Left lung (tissue), 14 donors: ENCODE measurements at places on chromosomes 11 and 22.

- DNase-seq, result no peak
Observed at GRCh38 chr11:27874998-27875830, 175.0 kb upstream of the BDNF start.

GRCh38 chr11:86416494-86416893, 41.8 kb downstream of the CCDC81 start:
- no peak for DNase-seq

DNA sequence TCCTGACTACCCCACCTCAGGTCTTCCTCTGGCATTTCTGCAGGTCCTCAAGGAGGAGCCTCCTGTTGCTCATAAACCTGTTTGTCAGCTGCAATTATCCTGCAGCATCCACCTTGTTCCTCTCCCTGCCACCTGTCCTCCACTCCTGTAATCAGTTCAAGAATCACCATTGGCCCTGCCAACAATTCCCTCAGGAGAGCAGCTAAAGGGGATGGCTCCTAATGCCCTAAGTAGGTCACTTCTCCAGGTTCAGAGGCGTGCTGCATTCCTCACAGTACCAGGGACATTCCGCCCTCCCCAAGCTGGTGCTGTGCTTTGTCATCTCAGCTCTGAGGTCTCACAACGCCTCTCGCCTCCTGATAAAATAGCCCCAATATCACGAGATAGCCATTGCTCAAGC, 2.1 kb downstream of the CLDN25 start:
- DNase-seq, result no peak

DNA sequence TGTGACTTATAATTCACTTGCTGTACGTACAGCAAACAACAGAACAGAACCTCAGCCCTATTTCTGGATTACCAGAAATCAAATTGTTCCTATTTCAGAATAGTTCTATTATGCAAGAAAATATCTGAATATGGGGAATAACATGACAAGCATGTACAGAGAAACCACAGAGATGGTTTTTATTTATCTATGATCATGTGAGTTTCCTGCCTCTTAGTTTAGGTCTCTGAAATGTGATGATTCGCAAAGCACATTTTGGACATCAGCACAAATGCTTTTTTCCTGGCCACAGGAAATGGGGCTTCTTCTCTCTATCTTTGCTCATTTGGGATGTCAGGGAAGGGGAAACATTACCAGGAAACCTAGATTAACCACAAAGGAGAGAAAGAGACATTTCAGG, 266.7 kb upstream of the CTSC start:
- no peak for DNase-seq

- DNase-seq, result no peak
Observed at GRCh38 chr11:35141071-35141470, 2.1 kb downstream of the CD44 start.

DNA sequence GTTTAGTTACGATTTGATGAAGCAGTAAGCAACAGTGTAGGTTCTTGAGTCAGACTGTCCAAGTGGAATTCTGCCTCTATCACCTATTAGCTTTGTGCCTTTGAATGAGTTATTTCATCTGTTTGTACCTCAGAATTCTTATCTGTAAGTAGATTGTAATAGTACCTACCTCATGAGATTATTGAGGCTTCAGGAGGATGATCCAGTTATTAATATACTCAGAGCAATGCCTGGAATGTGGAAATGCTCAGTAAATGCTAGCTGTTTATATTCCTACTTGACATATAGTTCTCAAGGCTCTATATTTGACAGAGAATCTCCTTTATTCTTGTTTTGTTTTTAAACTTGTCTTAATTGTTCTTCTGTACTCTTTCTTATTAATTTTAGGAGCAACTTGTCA, 70.1 kb downstream of the SFI1 start:
- DNase-seq, result no peak

GRCh38 chr11:32448232-32448631, 12.9 kb upstream of the WT1 start:
- DNase-seq, result no peak

DNA sequence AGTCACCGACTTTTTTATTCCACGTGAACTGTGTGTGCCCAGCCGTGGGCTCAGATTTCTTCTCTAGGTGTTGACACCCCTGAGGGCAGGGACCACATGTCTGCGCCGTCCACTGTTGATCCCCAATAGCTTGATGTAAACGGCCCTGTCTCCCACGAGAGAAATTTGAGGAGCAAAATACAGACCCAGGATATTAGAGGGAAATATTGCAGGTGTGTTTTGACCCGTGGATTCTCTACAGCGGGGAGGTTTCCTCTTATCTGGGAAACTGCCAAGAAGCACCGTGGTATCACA, 437.5 kb downstream of the TBC1D22A start:
- no peak for DNase-seq

DNA sequence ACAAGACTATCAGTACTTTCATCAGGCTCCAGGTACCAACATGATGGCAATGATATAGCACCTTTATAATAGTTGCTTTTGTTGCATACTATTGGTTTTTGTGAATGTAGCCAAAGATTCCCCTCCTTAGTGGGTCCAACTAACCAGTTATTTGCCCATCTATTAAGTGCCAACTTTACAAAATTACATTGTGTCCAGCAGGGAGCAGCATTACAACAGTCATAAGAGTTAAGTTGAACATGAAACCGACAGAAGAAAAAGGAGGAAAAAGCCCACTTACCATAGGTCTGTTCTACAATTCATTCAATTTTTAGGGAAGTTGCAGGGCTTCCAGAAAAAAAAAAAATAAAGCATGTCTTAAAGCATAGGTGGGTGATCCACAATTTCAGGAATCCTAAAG, 21.6 kb downstream of the IMMP1L start:
- no peak for DNase-seq

DNA sequence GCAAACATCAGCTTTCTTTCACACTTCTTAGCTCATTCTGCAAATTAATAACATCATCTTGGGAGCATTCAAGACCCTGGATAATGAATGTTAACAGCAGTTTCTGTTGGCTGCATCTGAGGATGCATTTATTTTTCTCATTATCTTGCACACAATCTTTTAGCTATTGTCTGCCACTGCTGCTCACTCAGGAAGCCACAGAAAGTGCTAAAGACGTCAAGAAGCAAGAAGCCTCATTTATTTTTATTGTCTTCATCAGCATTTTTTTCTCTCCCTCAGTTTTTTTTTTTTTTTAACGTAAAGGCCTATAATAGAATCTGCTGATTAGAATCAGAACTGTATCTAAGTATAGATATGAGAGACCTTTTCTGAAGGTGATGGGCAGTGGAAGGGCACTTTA, 1339.4 kb downstream of the FAM181B start:
- no peak for DNase-seq

DNA sequence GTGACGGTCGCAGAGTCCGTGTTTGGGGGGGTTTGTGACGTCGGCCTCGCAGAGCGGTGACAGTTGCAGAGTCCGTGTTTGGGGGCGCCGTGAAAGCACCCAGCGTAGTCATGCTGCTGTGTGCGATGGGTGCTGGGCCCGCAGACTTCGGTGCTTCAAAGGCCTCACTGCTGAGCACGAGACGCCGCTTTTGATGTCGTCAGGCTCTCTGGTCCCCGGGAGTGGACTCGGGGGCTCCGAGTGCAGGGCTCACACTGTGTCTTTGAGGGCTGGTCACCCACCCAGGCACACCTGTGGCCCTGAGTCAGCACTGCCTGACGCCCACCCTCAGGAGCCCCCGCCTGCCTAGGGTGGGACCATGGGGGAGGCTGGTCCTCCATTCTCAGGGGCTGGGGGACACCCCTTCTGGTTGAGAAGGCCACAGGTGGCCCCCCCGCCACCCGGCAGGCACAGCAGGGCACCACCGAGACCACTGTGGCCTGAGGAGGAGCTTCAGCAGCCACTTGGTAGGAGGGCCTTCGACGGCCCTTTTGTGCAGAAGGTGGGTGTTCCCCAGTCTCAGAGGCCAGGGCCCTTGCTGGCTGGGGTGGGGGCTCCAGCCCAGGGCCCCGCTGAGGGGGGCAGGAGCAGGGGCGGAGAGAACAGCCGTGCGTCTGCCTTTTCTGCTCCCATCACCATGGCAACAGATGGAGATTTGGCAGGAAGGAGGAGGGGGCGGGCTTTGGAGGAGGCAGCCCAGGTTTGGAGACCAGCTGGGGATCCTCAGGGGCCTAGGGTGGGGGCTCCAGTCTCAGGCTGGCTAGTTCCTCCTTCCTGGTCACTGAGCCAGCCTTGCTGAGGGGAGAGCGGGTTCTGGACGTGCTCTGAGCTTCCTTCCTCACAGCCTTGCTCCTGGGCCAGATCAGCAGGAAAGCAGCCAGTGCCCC, 20.9 kb downstream of the BRSK2 start:
- DNase-seq, result peak; percentile 36

- DNase-seq, result no peak
Observed at GRCh38 chr11:67617243-67617953, 10.7 kb downstream of the NDUFV1 start.

GRCh38 chr11:1453611-1454034, 33.0 kb downstream of the MOB2 start:
- DNase-seq, result no peak

GRCh38 chr11:10488934-10489691, 34.0 kb downstream of the AMPD3 start:
- no peak for DNase-seq

DNA sequence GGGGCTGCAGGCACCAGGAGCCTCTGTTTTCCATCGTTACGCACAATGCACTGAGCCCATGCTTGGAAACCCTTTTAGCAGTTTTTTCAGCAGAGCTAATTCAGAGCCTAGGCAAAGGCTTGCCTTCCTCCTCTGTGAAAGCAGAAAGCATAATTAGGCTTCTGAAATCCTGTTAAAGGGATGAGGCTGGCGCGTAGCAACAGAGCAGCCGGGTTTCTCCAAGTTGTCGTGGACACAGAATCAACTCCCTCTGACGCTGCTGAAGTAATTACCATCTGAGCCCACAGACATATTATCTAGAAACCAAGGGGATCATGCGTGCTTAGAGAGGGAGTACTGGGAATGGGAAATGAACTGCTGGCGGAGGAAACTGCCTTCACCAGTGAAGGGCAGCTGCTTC, 85.4 kb downstream of the MYO18B start:
- DNase-seq, result no peak

GRCh38 chr11:69964247-69964643, 113.9 kb upstream of the ANO1 start:
- DNase-seq, result no peak

GRCh38 chr11:8099291-8099899, 18.4 kb downstream of the TUB start:
- DNase-seq, result no peak
